ENCODE measurements at places on chromosomes 5 and 9.

GRCh38 chr5:76025069-76025468 lies 58.1 kb upstream of the SV2C start:
- no peak for DNase-seq

DNA sequence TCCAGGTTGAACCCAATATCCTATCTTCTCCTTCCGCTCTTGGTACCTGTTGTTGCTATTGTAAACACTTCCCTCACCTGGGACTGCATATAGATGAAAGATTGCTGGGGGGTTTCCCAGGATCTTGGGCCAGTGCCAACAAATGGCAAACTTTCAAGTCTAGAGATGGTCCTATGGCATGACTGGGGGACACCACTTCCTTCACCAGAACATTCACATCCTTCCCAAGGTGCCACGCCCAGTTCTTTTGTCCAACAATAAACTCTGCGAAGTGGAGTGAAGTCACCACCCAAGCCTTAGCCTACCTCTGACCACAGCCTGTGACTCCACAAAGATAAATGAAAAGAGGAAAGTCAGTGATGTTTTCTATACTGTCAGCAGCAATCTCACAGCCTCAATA lies 34.4 kb downstream of the DOCK8 start:
- no peak for DNase-seq

GRCh38 chr5:124627815-124628595 lies 118.4 kb downstream of the ZNF608 start:
- DNase-seq, result no peak

DNA sequence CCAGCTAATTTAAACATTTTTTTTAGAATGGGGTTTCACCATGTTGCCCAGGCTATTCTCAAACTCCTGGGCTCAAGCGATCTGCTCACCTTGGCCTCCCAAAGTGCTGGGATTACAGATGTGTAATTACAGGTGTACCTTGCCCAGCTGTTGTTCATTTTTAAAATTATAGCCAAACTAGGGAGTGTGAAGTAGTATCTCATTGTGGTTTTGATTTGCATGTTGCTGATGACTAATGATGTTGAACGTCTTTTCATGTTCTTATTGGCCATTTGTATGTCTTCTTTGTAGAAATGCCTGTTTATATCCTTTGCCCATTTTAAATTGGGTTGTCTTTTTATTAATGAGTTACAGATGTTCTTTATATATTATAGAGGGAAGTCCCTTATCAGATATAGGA lies 31.5 kb downstream of the EHMT1 start:
- DNase-seq, result no peak

DNA sequence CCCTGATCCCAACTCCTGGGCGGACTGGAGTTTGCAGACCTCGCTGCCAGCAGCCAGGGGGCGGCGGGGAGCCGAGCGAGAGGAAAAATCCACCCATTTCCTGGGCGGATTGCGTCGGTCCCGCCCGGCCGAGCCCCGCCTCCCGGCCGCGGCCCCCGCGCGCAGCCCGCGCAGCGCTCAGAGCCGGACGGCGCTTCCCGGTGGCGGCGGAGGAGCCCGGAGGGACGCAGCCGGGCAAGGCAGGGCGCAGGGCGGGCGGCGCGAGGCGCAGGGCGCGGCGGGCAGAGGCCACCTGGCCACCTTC lies at the start of gene OLFM1:
TSS of gene OLFM1 (plus strand) at position 180 of the 304 bp plus-strand sequence. CDS start 322 bp downstream, outside the sequence.
- DNase-seq, result peak; percentile 62

GRCh38 chr9:129693741-129694140 lies 28.3 kb downstream of the PRRX2 start:
- DNase-seq, result no peak

DNA sequence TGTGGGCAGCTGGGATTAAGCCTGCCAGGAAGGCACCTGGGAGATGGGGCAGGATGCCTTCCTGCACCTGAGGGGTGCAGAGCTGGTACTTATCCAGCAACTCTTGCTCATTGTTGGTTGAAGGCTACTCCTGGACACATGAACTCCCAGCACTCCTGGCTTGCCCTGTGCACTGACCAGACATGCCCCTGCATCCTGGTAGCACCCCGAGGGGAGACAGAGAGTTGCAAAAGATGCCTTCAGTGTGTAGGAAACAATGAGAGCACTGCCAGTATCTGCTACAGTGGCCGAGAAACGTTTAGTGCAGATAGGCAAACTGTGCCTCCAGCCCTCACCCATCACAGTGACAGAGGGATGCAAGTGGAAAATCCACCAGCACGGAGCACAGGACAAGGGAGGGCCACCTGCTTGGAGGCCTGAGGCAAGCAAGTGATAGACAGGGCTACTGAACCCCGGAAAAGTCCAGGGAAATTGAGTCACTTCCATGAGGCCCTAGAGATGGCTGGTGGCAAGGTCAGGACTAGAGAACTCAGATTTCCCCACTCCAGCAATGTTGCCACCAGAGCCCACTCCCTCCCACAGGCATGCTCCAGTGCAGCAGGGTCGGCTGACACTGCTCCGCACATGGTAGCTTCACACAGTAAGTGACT lies 171.1 kb downstream of the FSTL4 start:
- DNase-seq, result no peak

GRCh38 chr5:127608077-127608660 lies 40.7 kb upstream of the CTXN3 start:
- DNase-seq, result no peak

DNA sequence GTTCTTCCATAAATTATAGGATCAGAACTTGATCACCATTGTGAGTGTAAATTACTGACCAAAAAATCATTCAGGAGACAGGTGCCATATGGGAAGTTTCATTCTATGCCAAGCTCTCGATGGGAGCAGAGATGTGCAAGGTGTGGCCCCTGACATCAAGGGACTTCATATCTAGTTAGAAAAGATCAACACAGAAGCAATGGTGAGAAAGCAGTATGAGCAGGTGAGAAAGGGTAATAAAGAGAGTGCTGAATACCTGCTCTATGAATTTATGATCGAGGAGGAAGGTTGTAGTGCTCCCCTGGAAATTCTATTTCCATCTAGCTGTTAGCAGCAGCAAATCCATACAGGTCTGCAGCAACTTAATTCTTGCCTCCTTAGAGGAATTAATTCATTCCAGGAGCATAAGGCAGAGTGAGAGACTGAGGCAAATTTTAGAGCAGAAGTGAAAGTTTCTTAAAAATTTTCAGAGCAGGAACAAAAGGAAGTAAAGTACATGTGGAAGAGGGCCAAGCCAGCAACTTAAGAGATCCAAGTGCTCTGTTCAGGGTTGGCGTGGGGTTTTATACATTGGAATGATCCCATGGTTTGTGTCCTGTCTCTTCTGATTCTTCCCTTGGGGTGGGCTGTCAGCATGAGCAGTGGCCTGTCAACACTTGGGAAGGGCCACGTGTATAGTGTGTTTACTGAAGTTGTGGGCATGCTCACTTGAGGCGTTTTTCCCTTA lies 181.8 kb downstream of the SAXO1 start:
- no peak for DNase-seq

DNA sequence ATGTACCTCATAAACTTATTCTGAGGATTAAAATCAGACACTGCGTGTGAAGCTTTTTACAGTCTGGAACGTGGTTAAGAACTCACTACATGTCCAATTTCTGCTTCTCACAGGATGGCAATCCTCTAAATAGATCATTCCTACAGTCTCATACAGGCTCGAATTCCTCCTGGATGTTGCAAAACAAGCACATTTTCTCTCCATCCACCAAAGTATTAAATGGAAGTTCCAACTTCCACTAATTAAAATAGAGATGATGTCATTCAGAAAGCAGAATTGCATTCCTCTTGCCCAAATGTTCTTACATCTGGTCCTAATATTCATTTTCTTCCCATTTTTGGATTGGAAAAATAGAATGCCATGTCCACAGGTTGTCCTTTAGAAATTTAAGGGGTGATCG lies 145.5 kb upstream of the PCA3 start:
- DNase-seq, result no peak

- no peak for DNase-seq
Observed at GRCh38 chr9:83070261-83070660, 7.3 kb upstream of the RASEF start.

DNA sequence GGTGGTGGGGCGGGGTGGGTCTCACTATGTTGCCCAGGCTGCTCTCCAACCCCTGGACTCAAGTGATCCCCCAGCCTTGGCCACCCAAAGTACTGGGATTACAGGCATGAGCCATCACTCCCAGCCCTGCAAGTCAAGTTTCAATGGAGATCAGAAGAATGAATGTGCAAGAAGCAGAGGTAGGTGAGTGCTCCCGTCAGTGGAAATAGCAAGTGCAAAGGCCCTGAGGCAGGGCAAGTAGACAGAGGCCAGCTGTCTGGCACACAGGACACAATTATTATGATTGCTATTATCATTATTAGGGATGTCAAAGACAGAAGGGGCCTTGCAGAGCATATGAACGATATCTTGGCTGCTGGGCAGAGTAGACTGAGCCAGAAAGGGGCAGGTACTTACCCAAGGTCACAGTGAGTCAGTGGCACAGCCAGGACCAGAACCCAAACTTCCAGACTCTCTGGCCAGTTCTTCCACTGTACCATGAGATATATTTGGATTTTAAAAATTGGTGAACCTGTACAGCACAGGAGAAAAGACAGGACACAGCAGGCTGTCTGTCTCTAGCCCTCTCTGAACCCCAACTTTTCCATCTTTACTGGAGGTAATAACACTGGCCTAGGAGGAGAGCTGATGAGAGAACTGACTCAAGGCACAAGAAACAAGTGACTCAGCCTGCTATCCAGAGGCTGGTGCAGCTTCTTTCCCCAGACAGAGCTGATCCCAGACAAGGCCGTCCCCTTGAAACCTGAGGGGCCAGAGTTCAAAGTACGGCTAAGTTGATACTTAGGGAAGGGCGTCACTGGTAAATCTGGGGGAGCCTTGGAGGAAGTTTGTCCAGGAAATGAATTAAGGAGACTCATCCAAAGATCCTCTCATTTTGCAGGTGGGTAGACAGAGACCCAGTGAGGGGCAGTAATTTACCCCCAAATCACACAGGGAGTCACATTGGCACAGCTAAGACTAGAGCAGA lies 1.4 kb downstream of the HDHD3 start:
- DNase-seq, result no peak

- DNase-seq, result no peak
Observed at GRCh38 chr5:6517510-6517909, 68.9 kb downstream of the UBE2QL1 start.

DNA sequence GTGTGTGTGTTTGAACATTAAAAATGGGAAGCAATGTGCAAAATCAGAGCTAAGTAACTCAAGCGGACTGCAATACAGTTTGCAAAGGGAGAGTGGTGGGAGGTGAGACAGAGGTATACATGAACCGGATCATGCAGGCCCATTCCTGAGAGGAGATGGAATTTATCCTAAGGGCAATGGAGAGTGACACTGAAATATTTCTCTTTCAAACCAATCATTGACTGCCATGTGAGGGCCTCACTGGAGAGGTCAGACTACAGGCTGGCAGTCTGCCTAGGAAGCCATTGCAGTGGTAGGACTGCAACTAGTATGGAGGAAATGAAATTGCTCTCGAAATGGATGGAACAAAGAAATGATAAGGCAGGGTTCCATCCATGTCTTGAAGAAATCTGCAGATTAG lies 34.8 kb downstream of the TNFSF15 start:
- DNase-seq, result no peak

GRCh38 chr9:98791608-98792490 lies 4.5 kb downstream of the ANKS6 start:
- no peak for DNase-seq

DNA sequence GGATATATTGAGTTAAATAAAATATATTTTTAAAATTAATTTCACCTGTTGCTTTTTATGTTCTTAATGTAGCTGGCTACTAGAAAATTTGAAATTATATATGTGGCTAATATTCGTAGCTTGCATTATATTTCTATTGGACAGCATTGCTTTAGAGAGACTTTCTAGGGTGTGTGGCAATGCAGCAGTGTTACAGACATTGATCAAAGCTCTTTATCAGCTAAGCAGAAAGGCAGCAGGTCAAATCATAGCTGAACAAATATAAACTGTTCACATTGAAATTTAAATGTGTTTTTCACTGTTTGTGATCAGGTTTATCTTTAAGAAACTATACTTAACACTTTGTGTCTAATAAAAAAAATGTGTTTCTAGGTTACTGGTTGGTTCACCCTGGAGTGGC lies 52.6 kb downstream of the ITGA2 start:
- DNase-seq, result no peak

DNA sequence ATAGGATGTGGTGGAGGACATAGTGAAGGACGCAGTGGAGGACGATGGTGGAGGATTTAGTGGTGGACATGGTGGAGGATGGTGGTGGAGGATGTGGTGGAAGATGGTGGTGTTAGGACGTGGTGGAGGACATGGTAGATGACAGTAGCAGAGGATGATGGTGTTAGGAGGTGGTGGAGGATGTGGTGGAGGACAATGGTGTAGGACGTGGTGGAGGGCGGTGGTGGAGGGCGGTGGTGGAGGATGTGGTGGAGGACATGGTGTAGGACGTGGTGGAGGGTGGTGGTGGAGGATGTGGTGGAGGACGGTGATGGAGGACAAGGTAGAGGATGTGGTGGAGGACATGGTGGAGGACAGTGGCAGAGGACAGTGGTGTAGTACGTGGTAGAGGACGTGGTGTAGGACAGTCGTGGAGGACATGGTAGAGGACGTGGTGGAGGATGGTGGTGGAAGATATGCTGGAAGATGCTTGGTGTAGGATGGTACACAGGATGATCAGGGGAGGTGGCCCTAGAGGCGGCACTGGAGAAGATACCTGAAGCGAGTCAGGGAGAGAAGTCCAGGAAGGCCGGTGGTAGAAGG lies 68.7 kb downstream of the S1PR3 start:
- DNase-seq, result no peak

GRCh38 chr9:134639994-134640393 lies 1.6 kb upstream of the COL5A1 start:
- DNase-seq, result no peak

DNA sequence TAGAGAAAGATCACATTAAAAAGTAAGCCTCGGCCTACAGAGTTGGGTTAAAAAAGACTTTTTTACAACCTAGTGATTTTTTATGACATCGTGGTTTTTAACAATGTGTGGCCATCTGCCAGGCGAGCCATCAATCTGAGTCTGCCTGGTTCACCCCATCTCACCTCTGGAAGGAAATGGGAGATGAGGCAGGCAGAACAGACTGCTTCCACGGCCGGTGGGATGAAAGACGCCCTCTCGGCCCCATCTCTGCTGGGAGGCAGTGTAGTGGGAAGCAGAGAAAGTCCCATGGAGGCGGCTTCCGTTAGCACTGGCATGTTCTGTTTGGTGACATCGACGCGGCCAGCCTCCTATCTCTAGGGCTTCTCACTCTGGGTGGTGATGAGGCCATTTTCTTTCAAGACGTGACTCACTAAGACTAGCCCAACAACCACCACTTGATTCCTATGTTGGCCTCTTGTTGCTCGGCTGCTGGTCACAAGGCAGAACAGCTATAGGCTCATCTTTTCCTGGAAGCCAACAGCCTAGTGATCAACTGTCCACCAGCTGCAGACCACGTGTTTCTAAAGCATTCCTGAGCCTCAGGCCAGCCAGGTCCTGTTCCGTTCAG lies 132.4 kb upstream of the OTULINL start:
- DNase-seq, result no peak

- DNase-seq, result no peak
Observed at GRCh38 chr9:12439267-12439666, 253.9 kb upstream of the TYRP1 start.

GRCh38 chr9:96449523-96449844 lies 485 bp upstream of the HABP4 start:
- no peak for DNase-seq

Data from HuH-7.5 (cell line).